Urothelium cell line (cell line): ENCODE measurements at places on chromosomes 12 and 14.

- no peak for DNase-seq
These were observed 4.3 kb downstream of the TMEM106C start for GRCh38 chr12:47967461-47968321.

DNA sequence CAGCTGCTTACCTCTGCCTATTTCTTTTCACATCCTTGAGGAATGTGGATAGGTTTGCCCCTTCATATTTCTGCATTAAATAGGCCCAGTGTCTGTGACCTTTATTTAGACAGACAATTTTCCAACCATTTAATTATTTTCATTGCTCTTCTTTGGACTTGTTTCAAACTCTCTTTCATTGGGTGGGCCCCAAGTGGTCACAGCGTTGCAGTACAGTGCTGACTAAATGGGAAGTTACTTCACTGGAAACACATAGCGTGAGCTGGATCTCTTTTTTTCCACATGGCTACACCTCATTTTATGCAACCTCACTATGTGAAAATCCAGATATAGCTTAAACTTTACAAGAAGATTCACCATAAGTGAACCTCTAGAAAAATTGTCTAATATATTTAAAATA is 438.9 kb downstream of the ADAMTS20 start:
- no peak for DNase-seq

- peak; percentile 26 for DNase-seq
These were observed 8.5 kb downstream of the CTDSP2 start for GRCh38 chr12:57837864-57838562.

- no peak for DNase-seq
These were observed 99.0 kb upstream of the SSTR1 start for GRCh38 chr14:38108681-38109080.

DNA sequence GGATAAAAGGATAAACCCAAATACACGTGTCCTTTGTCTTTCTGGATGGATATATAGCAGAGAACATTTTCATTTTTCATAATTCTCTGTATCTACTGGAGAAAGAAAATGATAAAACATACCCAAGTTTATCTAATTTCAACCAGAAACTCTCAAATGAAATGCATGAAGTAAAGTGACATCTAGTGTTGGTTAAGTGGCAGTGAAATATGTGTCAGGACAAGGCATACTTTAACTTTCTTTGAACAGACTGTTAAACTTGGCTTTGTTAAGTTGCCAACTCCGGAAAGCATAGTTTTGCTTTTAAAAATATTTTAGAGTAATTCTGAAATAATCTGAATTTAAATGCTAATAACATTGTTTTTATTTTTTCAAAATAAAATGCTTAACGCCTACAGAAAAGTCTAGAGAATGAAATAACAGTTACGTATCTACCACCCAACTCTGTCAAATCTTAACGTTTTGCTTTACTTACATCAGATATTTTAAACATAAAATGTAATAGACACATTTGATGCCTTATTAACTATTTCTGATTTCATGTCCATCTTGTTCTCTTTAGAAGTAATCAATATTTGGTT is 25.2 kb upstream of the NTN4 start:
- DNase-seq, result peak; percentile 22

DNA sequence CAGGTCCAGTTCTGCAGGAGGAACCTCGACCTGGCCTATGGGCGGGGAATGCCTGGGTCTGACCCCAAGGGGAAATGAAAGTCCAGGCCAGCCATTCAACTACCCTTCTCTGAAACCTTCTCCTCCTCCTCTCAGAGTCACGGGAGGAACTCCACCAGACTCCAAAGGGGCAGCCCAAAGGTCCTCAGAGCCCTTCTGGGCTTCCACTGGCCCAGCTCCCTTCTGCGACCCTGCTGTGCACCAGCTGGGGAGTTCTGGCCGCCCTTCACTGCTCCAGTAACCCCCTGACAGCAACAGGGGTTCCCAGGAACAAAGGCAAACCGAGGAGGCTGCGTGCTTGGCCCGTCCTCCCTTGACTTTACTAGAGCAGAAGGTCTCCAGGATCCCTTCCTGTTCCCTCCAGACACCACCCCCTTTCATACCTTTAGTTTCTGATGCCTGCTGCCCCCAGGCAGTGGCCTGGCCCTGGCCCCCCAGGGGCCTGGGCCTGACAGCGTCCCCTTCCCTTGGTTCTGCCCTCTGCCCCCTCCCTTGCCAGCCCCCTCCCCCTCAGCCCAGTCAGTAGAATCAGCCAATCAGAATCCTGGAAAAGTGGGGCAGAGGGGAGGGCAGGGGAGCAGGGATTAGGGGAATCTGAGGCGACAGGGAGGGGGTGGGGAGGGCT is 850 bp upstream of the ZNF385A start:
- no peak for DNase-seq

DNA sequence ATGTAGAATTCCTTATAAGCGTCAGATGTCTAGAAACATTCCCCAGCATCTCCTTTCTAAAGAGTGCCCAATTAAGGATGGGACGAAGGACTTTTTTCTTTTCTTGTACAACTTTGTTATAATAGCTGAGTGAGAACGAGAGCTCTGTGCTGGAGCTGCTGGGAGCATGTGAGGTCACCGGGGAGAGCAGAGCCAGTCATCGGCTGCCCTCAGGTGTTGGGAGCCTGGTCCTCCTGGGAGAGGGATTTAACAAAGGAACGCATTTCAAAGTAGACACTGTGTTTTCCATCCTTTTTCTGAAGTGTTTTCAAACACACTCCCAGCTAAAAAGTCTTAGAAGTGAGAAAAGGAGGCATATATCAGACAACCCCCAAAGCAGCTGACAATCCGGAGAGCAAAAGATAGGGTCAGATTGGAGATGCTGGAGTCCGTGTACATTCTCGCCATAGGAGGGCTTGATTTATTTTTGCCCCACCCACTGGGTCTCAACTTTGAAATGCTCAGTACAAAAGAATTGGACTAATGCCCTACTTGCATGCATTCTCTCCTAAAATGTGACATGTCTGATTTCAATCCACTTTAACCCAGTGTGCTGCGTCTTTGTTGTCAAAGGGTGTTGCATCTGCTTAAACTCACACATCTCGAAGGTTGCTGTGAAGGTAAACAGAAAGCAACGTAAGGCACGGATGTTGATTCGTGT is 50.8 kb upstream of the PIWIL1 start:
- no peak for DNase-seq

GRCh38 chr12:124550123-124551089 is 17.0 kb downstream of the NCOR2 start:
- DNase-seq, result no peak

DNA sequence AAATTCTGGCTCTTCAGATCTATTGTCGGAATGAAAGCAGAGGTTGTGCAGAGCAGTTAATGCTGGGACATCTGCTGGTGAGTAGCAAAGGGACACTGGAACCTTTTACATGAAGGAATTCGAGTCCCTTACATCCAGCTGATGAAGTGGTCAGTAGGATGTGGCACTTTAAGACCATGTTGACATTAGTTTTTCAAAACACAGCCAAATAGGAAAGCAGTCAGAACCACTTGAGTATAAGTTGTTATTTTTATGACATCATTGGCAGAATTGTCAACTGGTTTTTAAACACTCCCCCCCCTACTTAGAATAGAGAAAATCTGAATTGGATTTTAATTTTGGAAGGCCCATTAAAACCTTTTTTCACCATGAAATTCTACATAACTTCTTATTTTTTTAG is 46.8 kb upstream of the AMN start:
- no peak for DNase-seq

GRCh38 chr14:52094546-52095271 is 25.9 kb upstream of the NID2 start:
- DNase-seq, result no peak

GRCh38 chr12:93247313-93247991 is 130.3 kb upstream of the NUDT4 start:
- DNase-seq, result no peak

DNA sequence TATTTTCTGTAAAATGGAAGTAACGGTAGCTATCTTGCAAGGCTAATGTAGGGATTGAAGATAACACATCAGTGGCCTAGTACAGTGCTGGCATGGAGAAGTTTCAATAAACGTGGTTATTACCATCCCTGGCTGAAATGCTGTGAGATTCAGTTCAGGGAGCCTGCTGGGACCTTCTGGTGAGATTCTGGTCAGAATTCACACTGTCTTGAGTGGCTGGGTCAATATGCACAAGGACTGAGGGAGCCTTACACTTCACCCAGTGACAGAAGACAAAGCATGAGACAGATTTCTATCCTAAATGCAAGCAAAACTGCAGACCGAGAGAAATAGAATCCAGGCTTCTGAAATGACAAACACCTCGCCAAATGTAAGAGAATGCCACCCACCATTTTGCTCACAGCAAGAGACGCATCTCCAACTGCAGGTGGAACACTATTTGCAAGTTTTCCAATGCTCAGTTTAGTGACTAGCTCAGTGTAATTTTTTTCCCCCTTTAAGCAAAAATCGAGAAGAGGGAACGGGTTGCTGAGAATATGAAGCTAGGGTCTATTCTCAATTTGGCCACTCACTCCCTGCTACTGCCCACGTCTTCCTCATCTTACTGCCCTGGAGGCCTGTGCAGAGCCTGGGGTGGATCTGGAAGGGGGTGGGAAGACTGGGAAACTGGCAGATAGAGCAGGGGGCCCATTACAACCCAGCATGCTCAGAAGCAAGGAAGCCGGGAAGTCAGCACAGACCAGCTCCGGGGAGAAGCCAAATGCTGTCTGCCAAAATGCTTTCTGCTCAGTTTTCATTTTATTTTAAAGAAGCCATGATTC is 201.3 kb downstream of the TTC7B start:
- DNase-seq, result no peak

DNA sequence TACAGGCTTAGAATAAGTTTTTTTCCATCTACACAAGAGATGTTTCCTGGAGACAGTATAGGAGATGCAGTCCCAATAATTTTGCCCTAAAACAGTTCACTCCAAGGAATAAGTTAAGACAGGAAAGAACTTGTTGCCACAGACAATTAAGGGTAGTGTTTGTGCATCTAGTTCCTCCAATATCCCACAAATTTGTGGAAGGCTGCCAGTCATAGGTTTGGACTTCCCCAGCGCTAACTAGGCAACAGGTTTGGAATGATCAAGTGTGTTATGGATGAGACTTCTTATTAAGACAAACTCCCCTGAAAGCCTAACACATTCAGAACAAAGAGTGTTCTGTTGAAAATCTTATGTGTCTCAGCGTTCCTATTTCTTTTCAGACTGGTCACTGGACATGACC is 611.0 kb downstream of the CCER1 start:
- DNase-seq, result no peak

- DNase-seq, result no peak
These were observed 87.5 kb downstream of the SLC6A15 start for GRCh38 chr12:84825149-84825548.

GRCh38 chr12:40013847-40014246 is 92.0 kb downstream of the SLC2A13 start:
- no peak for DNase-seq

- peak; percentile 27 for DNase-seq
These were observed at the start of gene EML5 for GRCh38 chr14:88792473-88793258. TSS of gene EML5 (minus strand) at chr14:88792953. CDS start at chr14:88792503, 450 bp downstream.

- DNase-seq, result no peak
These were observed 42.1 kb upstream of the LIN7A start for GRCh38 chr12:80979816-80980215.

DNA sequence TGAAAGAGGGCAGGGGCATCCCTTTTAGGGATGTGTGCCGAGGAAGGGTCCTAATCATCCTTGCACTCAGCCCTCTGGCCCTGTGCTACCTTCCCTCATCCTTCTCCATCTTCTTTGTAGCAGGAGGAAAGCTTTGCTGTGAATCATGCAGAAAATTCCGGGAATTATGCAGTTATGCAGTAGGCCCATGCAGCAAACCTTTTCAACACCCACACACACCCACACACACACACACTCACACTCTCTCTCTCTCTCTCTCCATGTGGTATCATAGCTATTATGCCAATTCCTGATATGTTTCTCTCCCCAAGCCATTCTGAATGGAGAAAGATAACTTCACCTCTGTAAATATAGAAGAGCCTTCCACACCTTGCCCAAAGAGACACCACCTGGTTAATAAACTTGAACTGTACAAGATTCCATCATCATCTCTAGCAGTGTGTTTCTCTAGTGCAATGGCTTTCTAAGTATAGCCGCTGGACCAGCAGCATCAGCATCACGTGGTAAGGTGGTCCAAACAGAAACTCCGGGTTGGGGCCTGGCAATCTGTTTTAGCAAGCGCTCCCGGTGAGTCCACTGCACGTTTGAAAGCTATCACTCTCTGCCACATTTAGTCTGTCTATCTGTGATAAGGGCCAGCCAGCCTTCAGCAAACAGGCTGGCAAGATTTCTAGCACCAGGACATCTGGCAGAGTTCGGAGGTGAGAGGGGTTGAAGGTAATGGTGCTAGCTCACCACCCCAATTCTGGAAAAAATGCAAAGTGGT is 57.6 kb downstream of the MDM2 start:
- no peak for DNase-seq

DNA sequence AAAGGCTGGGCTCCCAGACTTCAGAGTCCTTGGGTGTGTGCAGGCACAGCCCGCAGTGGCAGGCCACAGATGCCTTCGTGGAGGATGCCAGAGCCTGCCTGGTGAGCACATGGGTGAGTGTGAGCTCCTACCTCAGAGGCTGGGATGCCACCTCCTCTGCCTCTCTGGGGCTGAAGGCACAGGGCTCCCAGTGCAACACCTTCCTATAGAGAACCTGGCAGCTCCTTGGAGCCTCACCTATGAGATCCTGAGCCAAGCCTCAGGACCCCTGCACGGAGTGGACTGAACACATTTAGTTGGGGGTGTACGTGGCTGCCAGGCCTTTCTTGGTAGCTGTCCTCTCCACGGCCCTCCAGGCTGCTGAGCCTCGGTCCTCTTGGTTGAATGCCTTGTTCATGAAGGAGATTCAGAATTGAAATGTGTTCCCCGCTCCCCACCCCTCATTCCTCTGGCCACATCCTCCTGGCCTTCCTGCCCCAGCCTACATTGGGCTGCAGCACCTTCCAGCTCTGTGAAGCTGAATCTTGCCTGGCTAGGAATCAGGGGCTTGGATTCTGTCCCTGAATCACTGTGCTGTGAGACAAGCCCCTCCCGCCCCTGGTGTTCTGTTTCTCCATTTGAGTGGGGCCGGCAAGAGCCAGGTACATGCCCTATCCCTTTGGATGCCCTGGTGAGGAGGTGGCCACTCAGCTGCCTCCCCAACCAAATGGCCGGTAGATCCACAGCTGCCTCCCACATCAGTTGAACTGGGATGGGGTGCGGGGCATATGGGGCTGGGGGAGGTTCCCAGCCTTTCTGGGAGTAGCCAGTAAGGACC is 38.7 kb upstream of the TRAF3 start:
- DNase-seq, result no peak

DNA sequence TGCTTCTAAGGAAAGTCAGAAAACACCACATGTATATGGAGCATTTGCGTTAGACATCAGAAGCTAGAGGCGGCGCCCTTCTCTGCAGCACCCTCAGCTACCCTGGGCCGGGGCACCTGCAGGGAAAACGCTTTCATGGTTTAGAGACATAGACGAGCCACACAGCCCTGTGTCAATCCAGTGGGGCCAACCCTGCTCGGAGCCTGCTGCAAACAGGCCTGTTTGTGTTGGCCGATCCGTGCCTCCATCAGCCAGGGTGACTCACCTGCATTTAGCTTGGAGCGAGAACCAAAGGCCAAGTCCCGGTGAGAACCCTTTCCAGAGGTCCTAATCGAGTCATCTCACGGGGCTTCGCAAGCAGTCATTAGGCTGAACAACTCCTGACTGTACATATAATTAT is 19.5 kb upstream of the FZD10 start:
- DNase-seq, result no peak

GRCh38 chr12:60114169-60114568 is 518.3 kb downstream of the SLC16A7 start:
- no peak for DNase-seq

GRCh38 chr14:35855876-35856481 is 29.8 kb downstream of the BRMS1L start:
- no peak for DNase-seq

- no peak for DNase-seq
These were observed 395.3 kb downstream of the AEBP2 start for GRCh38 chr12:19834592-19834991.
